Activated CD4-positive, CD25-positive, alpha-beta regulatory T cell (primary cell): ENCODE measurements at places on chromosomes 6 and 20.

DNA sequence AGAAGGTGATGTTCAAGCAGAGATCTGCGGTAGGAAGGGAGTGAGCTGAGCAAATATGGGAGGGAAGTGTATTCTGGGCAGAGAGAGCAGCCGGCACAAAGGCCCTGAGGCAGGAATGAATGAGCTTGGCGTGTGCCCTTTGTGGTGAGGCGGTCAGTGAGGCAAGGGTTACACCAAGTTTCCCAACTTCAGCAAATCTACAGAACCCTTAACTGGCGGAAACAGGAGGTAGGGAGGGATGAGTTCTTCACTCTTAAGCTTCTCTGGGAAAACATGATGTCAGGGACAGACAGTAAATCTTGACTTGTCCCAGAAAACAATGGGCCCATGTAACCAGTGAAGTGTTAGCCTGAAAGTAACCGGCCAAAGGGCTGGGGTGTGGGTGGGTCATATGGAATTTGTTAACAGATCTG lies 97.1 kb upstream of the PTPN1 start:
- no peak for DNase-seq

GRCh38 chr6:25958700-25959162 lies 3.9 kb upstream of the TRIM38 start:
- no peak for DNase-seq

- no peak for DNase-seq
These were observed 590.6 kb upstream of the PTCHD4 start for GRCh38 chr6:48701572-48701971.

GRCh38 chr6:90537723-90538258 lies 49.1 kb downstream of the MAP3K7 start:
- no peak for DNase-seq

DNA sequence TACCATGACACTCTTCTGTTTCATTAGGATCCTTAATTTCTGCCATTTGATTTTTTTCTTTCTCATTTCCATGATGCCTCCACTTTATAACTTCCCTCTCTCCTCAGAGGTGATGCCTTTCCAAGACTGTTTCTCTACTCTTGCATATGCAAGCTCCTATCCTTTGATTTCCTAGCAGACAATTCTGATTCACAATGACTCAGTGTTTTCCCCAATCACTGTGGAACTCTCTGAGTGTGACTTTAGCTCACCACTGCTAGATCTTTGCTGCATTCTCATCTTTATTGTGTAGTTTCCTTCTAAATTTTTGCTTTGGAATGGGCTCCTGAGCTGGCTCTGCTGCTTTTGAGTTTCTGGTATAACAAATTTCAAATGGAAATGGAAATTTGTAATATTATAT lies 184.9 kb downstream of the TINAG start:
- no peak for DNase-seq

GRCh38 chr6:109121411-109121810 lies 26.1 kb downstream of the CEP57L1 start:
- DNase-seq: no peak

GRCh38 chr20:1186367-1186991 lies 1.7 kb upstream of the TMEM74B start:
- no peak for DNase-seq

DNA sequence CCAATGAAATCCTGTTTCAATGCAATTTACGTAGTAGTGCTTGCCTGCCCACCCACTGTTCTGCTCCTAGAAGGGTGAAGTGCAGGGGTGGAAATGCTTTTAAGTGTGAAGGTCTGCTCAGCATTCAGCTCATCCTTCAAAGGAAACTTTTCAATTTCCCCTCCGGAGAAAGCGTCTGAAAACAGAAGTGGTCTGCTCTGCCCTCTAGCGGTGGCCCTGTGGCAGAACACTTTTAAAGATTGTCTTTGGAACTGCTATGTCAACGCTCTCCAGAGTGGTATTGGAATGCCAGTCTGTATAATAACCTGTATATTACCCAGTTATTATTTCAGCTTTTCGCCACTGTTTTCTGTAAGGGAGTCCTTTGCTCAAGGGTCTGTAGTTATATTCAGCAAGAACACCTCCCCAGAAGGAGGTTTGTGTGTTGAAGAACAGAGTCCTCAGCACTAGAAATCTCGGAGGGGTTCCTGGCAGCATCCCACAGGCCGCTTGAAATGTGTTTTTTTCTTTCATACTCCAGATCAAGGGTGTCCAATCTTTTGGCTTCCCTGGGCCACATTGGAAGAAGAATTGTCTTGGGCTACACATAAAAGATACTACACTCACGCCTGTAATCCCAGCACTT lies 63.1 kb upstream of the KLHL31 start:
- DNase-seq: no peak

DNA sequence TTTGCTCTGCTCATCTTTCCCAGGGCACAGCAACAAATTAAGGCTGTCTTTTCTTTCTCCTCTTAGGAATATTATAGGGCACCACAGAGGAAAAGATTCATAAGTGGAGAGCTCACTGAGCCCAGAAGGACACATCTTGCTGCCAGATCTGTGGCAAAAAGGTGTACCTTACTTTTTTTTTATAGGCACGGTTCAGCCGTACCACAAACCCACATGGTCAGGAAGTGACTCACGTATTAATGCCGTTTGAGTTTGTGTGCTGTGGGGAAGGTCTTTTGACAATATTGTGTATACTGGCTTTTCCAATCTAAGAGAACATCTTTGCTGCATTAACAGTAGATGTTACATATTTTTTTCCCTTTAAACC lies 28.4 kb downstream of the PAQR8 start:
- no peak for DNase-seq

- DNase-seq: no peak
These were observed 262.4 kb downstream of the PLCB1 start for GRCh38 chr20:8394308-8394945.

DNA sequence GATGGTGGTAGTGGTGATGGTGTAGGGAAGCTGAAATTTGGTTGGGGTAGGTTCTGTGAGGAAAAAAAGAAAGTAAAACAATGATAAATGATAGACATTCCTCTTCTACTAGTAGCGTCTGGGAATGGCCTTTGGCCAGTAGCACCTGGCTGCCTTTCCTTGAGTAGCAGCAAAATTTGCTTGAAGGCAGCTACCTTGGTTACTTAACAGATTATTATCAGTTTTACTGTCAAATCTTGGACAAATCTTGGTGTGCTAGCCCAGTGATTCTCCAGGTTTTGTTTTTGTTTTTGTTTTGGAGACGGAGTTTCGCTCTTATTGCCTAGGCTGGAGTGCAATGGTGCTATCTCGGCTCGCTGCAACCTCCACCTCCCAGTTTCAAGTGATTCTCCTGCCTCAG lies 26.4 kb downstream of the LIN28B start:
- no peak for DNase-seq

- no peak for DNase-seq
These were observed 34.7 kb downstream of the FAM184A start for GRCh38 chr6:119043783-119044182.

DNA sequence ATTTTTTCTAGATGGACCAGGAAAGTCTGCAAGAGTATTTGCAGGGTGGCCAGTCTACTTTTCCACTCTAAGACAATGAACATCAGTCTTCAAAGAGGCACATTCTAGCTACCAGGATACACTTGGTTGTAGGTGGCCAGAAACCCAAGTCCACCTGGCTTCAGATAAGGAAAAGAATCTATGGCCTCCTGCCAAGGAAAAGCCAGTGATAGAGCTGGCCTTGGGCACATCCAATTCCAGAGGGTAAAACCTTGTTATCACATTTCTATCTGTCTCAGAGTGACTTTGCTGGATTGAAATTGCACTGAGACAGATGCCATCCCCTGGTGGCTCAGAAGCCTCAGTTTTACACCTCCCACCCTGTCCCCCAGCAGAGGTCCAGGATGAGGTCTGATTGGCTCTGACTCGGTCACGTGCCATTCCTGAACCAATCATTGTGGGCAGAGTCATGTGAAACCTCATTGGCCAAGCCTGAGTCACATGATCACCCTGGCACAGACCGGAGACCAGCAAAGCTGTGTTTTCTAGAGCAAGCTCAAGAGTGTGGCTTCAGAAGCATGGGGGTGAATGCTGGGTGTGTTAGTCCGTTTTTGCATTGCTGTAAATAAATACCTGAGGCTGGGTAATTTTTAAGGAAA lies 497.4 kb upstream of the SULF2 start:
- no peak for DNase-seq

DNA sequence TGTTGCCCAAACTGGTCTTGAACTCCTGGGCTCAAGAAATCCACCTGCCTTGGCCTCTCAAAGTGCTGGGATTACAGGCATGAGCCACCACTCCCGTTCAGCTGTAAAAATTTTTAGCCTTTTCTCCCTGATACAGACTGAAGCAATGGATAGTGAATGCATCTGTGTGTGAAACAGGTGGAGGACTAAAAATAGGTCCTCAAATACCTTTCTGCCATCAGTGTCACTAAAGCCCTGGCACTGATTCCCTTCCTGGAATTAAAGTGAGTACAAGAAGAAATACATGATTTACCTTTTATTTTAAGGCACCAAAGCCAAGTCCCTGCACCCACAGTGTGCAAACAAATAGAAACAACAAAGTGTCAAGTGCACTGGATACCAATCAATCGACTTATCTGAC lies 25.1 kb downstream of the TULP4 start:
- DNase-seq: no peak

DNA sequence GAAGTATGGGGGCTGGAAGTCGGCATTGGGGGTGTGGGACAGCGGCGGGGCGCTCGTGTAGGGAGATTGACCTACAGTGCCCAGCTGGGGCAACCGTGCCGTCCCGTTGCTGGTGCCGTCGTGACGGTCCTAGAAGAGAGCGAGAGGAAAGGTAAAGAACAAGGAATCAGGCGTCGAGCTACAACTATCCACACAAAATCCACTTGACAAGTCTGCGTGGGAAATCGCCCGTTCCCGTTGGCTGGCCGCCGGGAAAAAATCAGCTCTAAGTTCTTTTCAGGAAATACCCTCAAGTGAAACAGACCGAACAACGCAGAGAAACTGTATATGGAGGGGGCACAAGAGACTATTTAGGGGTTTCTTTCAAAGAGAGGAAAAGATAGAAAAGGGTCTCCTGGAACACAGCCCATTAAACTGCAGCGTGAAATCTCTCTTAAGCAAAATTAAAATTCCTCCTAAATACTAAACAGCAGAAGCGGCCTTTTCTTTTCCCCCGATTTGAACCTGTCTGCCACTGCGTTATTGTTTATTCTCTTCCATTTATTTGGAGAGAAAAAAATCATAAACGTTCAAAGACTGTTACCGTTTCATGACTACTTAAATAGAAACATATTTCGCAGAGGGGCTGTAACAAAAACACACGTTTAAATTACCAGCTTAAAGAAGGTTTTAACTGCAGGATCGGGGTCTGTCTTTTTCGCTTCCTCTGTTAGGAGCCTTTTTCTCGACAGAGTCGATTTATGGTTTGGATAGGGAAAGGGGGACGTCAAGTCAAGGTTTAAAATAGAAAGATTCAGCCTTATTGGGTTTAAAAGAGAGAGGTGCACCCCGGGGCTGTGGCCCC lies 4.4 kb downstream of the TFAP2A start:
- DNase-seq: no peak

DNA sequence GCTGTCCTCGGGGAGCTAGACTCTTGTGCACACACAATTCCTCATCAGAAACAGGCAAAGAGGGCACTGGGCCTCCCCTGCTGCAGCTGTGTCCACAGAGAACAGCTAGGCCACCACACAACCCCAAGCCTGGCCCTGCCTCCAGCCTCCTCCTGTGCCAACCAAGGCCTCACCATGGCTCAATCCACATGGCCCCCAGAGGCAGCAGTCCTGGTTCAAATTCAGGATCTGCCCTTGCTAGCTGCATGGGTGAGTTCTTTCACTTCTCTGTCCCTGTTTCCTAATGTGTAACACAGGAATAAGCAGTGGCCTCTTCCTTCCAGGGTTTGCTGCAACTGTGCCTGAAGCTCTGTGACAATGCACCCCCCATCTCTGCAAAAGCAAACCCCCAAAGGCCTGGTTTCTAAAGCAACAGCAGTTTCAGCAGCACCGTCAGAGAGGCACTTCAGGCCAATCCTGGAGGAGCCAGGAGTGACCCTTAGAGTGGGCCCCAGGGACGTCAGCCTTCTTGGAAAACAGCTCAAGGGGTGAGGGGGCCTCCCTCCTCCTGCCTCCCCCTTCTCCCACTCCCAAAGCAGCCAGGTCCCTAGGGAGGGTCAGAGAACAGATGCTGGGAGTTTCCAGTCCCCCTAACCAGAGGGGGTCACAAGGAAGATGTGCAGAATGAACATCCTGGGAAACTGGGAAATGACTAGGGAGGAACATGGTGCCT lies 2.2 kb downstream of the ADISSP start:
- no peak for DNase-seq

GRCh38 chr6:95248499-95248898 lies 328.8 kb upstream of the MANEA start:
- DNase-seq: no peak

- DNase-seq: no peak
These were observed 516 bp downstream of the LRRC1 start for GRCh38 chr6:53795340-53795701.

DNA sequence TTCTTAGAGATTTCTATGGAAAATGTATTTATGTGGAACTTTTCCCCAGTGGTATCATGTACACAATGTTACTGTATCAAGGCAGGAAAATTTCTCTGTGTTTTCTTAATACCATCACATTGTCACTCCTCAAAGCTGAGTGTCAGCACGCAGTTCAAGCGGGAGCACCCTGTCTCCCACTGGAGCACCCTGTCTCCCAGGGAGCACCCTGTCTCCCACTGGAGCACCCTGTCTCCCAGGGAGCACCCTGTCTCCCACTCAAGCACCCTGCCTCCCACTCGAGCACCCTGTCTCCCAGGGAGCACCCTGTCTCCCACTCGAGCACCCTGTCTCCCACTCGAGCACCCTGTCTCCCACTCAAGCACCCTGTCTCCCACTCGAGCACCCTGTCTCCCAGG lies 51.3 kb downstream of the PSMG4 start:
- no peak for DNase-seq

DNA sequence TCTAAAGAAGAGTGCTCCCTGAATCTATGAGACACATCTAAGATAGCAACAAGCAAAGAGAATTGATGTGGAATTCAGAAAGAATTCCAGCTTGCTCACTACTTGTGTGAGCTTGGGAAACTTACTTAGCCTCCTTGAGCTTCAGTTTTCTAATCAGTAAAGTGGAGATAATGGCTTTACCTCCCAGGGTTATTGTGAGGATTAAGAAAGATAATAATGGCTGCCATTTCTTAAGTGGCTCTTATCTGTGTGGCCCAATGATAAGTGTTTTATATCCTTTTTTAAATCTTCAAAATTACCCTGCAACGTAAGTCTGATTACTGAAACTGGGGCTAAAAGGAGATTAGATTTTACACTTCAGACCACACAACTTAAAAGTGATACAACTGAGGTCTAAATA lies 418.5 kb downstream of the LMBRD1 start:
- no peak for DNase-seq

DNA sequence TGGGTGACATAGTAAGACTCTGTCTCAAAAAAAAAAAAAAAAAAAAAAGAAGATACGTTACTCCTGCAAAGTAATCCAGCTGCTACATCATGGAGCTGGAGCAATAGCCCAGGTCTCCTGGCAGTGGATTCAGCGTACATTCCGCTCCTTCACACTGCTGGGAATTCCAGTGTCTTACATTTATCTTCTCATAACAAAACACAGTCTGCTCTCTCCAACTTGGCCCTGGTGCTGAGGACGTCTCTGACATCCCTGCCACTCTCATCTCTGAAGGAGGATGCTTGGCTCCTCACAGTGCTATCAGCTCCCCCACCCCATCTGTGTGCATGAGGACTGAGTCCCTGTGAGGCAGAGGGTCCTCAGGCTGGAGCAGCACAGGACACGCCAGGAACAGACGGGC lies 529.8 kb downstream of the CD83 start:
- no peak for DNase-seq

GRCh38 chr6:116528780-116529179 lies 16.7 kb downstream of the TRAPPC3L start:
- no peak for DNase-seq

- DNase-seq: no peak
These were observed 101.5 kb downstream of the LCA5 start for GRCh38 chr6:79435746-79436145.

GRCh38 chr6:155782320-155782731 lies 326.7 kb upstream of the NOX3 start:
- no peak for DNase-seq
